GM12892 (cell line): ENCODE measurements at places on chromosomes 16 and 17.

DNA sequence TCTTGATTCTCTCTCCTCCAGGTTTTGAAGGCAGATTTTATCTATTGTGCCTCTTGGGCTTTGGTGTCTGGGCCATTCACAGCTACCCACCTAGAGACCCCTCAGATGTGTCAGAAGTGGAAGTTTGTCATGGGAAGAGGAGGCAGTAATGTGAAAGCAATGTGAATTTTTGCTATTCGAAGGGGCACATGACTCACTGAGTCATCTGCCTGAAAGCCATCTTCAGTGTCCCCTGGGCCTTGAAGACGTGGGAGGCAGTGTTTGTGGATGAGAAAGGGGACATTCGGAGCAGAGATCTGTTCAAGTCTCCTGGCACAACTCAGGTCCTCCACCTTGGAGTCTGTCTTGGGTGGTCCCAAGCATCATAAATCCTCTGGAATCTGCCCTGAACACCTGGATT, 530.2 kb downstream of the NPIPA7 start:
- no peak for DNase-seq

- DNase-seq: no peak
Observed at GRCh38 chr17:48244121-48244711, 136.7 kb downstream of the SNX11 start.

- no peak for DNase-seq
Observed at GRCh38 chr16:49529411-49530045, 155.9 kb downstream of the C16orf78 start.

GRCh38 chr16:19698480-19699465, 19.3 kb downstream of the KNOP1 start:
- DNase-seq: no peak

GRCh38 chr16:2815299-2815771, 1.7 kb upstream of the PRSS21 start:
- DNase-seq: no peak

GRCh38 chr16:69182730-69183416, 4.1 kb upstream of the SNTB2 start:
- no peak for DNase-seq
